ENCODE measurements at places on chromosomes 1 and 21.

DNA sequence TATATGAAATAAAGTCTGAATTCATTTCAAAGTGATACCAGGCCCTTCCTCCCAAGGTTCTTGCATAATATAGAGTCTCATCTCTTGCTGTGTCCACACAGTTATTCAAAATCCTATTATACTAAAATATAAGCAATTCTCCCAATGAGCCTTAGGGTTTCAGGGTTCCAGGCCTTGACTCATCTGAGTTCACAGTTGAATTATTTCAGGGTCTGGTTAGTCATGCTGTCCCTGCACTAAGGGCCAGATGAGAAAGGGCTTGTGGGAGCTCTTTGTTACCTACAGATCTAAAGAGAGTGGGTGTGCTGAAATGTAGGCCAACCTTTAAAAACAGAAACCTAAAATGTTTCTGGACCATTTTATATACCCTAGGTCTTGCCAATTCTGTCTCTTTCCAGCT, 337.5 kb upstream of the LRRC7 start:
- DNase-seq = no peak

DNA sequence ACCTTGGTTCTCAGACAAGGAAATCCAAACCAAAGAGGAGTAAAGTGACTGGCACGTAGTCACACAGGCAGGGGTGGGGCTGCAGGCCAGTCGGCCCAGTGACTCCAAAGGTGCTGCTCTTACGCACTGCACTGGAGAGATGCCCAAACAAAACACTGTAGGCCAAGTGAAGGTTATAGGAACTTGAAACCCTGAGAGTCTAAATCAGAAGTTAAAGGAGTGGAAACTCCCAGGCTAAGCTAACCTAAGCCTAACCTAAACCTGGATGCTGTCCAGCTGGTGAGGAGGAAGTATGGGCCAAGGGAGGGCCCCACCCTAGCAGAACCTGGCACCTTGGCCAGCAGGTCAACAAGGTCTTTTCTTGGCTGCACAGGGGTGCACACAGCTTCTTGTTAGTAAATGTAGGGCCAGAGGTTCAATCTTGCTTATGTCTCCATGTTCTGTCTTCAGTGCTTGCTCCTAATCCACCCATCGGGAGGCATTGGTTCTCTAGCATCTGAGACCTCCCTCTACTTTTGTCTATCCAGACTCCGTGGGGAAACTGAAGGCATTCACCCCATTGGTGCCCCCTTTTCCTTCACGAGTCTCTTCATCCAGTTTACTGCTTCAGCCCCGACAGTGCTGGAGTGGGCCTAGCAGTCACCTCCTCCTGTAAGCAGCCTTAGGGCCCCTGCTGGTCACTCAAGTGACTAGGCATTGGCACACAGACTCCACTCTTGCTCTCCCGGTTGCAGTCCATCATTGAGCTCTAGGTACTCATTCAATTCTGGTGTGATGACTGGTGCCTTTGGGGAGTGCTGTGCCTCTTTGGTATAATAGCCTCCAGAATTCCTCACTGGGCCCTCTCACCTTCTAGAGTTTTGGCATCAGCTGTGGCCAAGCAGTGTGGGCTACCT, 12.9 kb upstream of the TMEM125 start:
- no peak for DNase-seq

DNA sequence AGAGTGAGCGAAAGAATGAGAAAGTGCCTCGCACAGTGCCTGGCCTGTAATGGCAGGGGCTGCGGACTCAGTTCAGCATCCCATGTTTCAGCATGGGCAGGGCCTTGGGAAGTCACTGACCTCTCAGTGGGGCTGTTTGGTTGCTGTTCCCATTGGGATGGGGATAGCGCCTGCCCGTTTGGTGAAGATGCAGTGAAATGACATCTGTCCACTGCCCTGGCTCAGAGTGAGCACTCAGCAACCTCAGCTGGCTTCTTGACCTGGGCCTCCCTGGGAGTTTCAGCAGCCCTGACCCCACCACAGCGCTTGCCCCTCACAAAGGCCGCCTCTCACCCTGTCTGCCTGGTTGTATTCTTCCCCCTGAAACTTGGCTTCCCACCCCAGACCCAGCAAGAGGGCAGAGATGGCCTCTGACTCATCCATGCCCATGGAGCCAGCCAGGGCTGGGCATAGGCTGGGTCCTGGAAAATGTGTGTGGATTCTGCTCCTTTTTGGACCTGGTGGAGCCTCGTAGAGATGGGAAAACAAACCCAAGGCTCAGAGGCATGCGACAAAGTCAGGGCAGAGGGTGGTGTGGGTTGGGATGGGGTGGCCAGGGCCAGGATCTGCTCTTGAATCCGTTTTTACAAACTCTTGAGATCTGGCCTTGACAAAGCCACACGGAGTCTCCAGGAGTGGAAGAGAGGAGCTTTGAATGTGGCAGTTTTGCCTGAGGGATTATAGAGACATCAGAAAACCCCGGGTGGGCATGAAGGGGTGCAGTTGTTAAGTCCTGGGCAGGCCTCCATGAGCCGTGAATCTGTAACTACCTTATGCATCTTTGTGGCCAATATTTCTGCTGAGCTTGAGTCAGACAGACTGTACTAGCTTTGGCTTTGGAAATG, 1.2 kb downstream of the XKR8 start:
- no peak for DNase-seq

- no peak for DNase-seq
Measured at GRCh38 chr1:169240449-169241232, 127.0 kb downstream of the NME7 start.

- DNase-seq = no peak
Measured at GRCh38 chr1:5877001-5877400, 115.2 kb downstream of the NPHP4 start.

DNA sequence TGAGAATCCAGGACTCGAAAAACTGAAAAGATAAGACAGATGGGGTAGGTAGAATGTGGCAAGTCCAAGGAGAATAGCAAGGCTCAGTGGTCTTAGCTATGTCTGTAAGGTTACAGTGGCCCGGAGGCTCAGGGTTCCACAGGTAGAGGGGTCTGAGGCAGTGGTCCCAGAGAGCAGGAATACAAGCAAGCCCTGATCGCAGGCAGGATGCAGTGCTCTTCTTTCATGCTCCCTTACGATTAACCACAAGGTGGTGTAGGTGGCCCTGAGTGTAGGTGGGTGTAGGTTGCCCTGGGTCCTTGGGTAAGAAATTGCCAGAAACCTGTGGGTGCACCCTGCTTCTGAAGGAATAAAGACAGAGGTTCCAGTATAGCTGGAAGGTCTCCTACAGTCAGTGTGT, 99.1 kb upstream of the RAB3GAP2 start:
- DNase-seq = no peak

- no peak for DNase-seq
Measured at GRCh38 chr1:112110031-112110430, 120.6 kb upstream of the KCND3 start.

DNA sequence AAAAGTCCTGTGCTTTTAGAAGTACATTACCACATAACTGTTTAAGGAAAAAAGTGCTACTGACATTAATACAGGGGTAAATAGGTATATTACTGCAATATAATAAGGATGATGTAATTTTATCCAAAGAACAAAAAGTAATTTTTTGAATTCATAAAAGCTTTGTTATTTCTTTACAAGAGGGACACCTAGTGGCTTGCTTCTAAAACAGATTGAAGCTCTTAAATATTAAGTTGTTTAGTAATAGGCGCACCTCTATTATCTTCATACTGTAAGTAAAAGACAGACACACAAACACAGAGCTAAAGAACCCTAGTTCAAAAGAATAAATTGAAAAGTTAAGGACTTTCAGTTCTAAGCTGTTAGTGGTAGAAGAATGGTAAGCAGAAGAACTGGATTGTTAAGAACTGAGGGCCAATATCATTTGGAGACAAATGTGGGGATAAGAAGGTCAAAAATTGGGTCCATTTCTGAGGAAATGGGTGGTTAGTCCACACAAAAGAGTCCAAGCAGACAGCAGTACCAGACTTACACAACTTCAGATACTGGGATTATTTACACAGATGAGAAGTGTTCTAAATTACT, 15.4 kb downstream of the ZNHIT6 start:
- DNase-seq = no peak

GRCh38 chr1:232980986-232981560, 30.7 kb downstream of the NTPCR start:
- DNase-seq = no peak

DNA sequence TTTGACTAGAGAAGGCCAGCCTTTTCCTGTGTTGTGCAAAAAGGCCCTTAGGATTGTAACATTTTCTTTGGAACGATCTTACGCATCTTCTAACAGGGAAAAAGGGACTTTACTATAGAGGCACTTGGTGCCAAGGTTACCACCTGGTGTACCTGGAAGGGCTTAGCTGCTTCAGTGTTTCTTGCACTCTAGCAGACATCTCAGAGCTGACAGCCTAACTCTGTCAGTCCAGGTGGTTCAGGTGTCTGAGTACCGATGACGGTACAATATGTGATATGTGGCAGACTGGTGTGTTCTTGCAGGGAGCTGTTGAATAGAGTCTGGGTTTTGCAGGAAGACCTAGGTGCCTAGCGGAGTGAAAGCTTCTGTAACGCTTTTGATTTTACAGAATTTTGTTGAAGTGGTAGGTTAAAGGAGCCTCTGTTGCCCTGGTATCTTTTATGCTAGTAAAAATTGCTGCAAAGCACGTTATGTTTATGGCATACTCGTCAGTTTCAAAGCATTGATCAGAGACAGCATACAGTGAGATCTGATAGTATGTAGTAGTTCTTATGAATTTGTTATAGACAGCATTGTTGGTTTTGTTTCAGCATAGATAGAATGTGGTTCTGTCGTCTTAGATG, 1.4 kb downstream of the MAGI3 start:
- DNase-seq = peak; percentile 19

- no peak for DNase-seq
Measured at GRCh38 chr1:37719572-37720195, 27.4 kb downstream of the CDCA8 start.

- DNase-seq = peak; percentile 58
Measured at GRCh38 chr1:244049162-244050013, 1.7 kb upstream of the ZBTB18 start.

DNA sequence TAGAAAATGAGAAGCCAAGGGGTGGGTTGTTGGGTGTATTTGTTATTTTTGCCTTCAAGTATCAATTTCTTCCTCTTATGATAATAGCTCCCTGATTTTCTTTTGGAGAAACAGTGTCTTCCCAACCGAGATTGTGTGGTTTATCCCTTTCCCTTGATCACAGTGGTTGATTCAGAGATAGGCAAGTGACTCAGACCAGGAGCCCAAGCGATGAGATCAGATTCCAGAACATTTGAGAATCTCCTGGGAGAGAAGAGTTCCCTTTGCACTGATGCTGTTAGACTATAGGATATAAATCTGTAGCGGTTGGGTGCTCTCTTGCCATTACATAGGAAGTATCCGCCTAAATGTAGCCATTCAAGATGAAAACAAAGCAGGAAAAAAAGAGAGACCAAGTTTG, 90.1 kb upstream of the WDR26 start:
- no peak for DNase-seq

DNA sequence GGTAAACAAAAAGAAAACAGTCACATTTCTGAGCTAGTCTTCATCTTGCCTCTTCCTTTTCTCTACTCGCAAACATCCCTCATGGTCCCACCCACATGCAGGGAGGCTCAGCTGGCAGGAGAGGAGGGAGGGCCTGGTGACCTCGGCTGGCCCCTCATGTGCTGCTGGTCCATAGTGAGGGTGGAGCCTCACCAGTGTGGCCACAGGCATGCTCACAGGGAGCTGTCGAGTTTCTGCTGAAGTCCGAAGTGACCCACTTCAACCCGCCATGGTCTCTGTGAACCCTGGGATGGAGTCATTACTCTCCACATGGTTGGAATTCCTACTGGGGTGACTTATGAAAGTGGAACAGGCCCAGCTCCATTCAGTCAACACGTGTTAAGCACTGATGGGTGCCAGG, 253.4 kb downstream of the RHOU start:
- no peak for DNase-seq

GRCh38 chr1:60279798-60280197, 206.2 kb upstream of the C1orf87 start:
- DNase-seq = no peak

DNA sequence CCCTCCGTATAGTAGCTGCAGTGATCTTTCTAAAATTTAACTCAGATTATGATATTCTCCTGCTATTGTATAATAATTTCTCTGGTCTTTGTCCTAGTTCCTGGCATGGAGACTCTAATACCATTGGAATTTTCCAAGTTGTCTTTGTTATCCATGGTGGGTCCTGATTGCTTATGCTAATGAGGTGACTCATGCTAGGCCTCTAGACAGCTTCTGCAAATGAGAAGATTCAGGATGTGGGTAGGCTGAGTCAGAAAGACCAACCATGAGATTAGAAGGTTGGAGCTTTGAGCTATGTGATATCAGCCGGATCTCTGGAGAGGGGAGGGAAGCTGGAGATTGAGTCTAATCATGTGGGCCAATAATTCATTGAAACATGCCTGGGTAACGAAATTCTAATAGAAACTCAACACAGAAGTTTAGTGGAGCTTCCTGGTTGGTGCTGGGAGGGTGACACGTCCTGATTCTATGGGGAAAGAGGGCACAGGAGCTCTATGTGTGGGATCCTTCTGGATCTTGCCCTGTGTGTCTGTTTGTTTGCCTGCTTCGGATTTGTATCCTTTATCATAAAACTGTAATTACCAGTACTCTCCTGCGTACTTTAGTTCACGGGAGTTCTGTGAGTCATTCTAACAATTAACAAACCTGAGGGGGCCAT, 73.2 kb upstream of the CNIH3 start:
- peak; percentile 1 for DNase-seq

DNA sequence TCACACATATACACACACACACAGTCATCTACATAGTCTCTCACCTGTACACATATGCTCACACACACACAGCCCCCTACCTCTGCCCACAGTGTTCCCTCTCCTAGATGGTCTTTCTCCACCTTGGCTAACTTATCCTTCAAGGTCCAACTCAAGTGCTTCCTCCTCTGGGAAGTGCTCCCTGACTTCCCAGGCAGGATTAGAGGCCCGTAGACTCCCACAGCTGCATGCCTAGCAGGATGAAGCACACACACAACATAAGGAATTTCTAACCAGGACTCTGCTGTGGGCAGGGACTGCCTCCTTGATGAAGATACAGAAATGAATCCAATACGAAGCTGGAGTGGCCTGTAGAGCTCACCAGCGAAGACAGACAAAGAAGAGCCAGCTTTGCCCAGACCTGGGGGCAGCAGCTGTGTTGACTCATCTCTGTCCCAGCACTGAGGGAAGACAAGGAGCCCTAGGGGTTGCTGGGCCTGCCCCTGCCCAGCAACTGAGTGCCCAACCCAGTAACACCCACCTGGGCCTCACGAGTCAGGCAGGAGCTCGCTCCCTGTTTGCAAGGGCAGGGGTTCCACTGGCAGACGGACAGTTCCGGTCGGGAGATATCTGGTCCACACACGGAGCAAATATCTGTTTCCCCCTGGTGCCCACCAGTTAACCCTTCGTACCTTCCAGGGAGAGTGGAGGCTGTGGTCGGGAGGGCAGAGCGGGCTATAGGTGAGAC, 100.8 kb downstream of the DMRTB1 start:
- DNase-seq = no peak

DNA sequence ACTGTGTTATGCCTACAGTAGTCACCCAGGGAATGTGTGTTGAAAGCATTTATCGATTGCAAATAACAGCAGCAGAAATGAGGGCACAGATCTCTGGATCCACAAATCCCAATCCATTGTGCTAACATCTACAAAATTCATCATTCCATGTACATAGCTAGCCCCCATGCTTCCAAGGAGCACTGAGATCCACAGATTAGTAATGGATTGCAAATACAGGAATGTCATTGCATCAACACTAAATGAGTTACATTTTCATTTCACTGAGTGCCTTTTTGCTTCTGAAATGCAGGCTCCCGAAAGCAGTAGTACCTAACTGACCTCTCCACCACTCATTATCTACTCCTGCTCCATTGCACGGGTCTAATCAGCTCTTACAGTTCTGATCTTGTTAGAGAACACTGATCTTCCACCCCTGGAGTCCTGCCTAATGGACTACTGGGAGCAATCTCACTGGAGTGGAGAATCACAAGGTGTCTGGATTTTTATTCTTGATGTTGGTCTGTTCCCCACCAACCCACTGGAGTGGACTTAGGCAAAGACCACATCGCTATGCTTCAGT, 30.5 kb downstream of the ASTN1 start:
- no peak for DNase-seq

All from CD4-positive, alpha-beta T cell treated with Interferon alpha-2 for 1 hour (primary cell).